Hepatocyte (in vitro differentiated cells): ENCODE measurements at places on chromosomes 7 and 10.

- DNase-seq: no peak
These were observed 261.6 kb downstream of the CELF2 start for GRCh38 chr10:11279314-11279713.

GRCh38 chr10:3365630-3366029 is 193.0 kb upstream of the PITRM1 start:
- peak; percentile 28 for DNase-seq

DNA sequence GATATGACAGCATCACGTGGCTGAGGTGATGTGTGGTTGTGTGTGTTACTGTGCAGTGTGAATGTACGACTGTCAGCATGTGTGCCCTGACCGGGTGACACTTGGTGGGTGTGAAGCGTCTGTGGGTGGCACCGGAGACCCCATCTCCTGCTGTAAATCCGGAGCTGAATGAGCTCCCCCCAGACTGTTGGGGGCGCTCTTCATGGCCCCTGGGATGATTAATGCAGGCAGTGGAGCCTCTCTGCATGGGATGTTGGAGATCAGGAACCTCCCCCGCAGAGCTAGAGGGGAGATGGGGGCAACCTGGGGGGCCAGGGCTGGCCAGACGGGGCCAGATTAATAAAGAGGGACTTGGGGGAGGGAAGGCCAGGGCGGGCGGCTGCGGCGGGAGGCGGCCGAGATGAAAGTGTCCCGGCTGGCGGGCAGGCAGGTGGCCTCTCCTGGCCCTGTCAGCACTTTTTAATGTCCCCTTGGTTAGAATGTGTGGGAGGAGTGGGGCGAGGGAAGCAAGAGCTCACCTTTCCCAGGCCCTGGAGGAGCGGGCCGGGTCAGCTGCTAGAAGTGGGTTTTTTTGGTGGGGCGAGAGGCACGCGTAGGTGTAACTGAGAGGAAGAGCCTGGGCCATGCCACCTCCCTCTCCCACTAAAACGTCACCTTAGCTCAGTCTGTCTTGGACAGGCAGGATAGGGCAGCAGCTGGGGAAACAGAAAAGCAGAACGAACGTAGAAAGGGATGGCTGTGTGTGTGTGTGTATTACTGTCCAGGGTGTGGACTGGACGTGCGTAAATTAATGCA is 34.1 kb downstream of the HIF1AN start:
- DNase-seq: no peak

GRCh38 chr7:138352570-138353461 is 107.2 kb upstream of the TRIM24 start:
- DNase-seq: peak; percentile 18

DNA sequence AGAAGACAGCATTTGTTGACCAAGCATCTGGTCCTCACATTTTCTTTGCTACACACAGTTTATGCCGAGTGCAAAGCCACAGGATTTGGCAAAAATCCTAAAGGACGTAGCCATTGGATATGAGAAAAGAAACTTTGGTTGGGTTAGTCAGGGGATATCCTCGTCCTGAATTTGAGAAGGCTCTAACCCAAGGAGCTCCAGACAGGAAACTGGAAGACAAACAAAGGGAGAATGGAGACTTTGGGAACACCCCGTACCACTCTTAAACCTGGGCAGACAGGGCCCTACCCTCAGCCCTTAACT is 146.6 kb upstream of the FRMD4A start:
- DNase-seq: no peak

- DNase-seq: no peak
These were observed 59.7 kb upstream of the HABP2 start for GRCh38 chr10:113493195-113493594.

GRCh38 chr7:40419806-40420205 is 285.0 kb downstream of the SUGCT start:
- no peak for DNase-seq

DNA sequence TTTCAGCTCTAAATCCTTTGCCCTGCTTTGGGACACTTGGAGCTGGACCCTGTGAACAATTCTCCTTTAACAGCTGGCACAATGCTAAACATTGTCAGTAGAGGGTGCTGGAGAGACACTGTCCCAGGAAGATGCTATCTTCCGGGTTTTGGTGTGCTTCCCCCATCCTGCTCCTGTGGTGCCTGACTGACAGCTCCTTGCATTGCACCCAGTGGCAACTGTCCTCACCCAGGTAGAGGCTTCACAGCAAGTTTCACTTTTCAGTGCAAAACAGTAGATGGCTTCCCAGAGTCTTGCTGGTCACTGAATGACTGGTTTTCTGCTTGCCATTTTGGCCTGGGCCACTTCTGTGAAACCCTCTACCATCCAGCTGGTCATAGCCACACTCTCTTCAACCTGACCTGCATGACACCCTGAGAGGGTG is 77.3 kb downstream of the CDC14C start:
- peak; percentile 64 for DNase-seq

DNA sequence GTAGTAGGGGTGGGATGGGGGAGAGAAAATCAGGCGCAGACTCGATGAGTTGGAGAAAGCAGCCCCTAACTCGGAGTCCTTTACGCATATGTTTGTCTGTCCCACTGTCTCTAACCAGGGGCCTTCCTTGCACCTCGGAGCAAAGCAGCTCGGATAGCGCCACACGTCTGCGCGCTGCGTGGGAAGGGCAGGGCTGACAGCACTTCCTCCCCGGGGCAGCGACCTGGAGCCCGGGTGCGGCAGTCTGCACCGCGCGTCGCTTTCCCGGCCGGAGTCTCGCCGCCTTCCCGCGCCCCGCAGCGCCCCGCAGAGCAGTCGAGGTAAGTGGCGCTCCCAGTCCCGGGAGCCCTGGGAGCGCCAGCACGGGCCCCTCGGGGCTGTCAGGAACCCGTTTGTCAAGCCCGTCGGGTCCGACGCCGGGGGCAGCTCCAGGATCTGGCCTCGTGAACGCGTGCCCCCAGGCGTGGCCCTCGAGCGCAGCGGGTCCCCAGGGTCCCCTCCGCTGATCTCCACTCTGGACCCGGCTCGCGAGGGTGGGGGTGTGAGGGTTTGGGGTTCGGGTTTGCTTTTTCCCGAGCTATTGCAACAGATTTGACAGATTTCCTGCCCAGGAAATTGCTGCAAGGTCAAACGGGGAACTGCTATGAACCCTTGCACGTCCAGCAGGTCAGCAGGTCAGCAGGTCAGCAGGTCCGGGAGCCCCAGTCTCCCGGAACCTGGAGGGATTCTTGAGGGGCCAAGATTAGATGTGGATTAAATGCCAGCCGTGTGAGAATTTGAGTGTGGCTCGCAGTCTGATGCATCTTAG is 597 bp downstream of the APBB1IP start:
- DNase-seq: peak; percentile 9

GRCh38 chr10:128150045-128150493 is 23.8 kb upstream of the MKI67 start:
- peak; percentile 91 for DNase-seq

DNA sequence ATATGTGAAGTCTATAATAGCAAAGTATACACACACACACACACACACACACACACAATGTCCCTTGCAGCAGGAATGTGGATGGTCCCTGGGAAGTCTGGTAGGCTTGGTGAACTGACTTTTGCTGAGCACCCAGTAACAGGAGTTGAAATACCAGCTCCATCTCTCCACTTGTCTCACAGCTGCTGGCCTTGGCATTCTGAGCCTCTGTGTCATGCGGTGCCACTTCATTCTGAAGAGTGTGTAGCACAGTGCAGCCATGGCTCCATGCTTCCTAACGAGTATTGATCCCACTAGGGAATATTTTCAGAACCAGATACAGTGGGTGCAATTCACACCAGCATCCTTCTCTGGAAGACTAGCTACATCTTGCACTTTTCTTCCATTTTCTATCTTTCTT is 192.4 kb downstream of the ADARB2 start:
- DNase-seq: no peak

DNA sequence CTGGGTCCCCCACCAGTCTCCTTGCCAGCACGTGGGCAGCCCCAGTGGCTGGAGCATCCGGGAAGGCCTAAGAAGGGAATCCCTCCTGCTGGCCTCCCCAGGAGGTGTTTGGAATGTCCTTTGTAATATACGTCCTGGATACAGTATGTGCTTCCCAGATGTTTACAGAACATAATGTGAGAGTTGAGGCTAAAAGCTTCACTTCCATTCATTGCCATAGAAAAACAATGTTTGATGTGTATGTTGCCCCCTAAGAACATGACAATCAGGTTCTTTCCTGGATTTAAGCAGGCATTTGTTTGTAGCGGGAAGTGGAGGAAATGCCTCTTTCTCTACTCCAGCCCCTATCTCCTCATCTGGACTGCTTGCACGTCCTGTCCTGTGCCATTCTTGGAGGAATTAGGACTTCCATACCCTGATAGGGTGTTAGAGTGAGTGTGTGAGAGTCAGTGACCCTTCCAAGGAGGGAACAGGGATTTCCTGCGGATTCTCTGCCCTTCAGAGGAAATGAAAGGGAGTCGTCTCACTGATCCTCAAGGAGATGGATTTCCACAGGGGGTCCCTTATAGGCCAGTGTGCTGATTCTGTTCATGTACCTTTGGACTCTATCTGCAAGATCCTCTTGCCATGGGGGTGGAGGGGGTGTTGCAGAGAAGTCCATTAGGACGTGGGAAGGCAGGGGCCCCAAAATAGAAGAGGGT is 1.2 kb downstream of the IGFBP1 start:
- no peak for DNase-seq

- DNase-seq: no peak
These were observed 589 bp downstream of the LSM8 start for GRCh38 chr7:118184565-118184940.

- DNase-seq: no peak
These were observed 29.3 kb downstream of the SEMA3C start for GRCh38 chr7:80889525-80889924.

DNA sequence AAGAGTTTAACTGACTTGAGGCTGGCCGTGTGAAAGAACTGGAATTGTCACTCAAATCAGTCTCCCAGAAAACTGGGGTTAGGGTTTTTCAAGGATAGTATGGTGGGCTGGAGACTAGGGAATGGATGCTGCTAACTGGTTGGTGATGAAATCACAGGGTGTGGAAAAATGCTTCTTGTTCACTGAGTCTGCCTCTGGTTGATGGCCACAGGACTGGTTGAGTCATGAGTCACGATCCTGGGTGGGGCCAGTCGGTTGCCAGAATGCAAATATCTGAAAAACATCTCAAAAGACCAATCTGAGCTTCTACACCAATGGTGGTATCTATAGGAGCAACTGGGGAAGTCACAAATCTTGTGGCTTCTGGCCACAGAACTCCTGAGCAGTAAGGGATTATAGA is 16.3 kb upstream of the BAMBI start:
- DNase-seq: no peak

- DNase-seq: no peak
These were observed 72.5 kb downstream of the BBS9 start for GRCh38 chr7:33201821-33202220.

DNA sequence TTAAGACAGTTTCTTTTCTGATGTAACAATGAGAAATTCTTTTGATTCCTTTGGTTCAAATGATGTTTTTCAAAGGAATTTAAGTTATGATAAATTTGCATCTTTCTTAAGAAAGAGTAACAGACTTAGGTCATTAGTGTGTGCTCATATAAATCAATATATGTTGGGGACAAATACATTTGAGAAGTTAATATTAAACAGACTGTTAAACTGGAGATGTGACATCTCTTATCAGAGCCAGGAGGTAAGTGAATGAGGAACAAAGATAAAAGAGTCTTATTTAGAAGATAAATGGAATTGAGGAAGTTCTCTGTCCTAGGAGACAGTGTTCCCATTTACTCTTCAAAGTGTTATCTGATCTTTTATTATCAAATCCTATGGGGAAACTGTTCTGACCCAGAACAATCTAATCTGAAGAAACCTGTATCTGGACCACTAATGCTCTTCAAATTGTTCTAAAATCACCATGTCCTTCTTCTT is 104.8 kb upstream of the LAMB4 start:
- no peak for DNase-seq

DNA sequence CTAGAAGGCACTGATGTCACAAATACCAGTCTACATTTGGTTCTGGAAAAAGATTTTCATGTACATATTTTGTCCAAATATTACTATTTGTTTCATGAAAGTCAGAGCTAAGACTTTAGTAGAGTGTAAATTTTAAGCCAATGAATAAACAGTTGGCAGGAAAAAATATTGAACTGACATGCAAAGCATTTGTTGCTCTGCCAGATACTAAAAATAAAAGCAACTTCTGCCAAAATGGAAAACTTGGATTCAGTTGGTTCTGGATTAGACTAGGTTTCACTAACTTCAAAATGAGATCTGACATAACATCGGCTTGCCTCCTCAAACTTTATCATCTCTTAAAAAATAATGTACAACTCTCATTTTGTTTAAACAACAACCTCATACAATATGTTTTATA is 34.9 kb downstream of the FAM204A start:
- DNase-seq: no peak

DNA sequence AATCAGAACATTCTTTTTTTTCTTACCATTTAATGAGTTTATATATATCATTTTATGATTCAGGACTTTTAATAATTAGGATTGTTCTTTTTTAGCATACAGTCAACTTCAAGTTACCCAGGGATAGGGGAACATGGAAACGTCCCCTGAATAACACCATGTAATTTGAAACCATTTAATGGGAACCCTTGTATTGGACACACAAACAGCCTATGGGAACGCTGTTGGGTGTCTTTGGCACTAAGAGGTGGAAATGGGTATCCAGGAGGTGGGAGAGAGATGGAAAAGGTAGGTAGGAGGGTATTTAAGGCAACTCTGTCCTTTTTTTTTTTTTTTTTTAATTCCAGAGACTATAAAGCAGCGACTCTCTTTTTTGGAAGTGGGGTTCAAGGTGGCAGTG is 2.6 kb downstream of the LUC7L2 start:
- DNase-seq: no peak

DNA sequence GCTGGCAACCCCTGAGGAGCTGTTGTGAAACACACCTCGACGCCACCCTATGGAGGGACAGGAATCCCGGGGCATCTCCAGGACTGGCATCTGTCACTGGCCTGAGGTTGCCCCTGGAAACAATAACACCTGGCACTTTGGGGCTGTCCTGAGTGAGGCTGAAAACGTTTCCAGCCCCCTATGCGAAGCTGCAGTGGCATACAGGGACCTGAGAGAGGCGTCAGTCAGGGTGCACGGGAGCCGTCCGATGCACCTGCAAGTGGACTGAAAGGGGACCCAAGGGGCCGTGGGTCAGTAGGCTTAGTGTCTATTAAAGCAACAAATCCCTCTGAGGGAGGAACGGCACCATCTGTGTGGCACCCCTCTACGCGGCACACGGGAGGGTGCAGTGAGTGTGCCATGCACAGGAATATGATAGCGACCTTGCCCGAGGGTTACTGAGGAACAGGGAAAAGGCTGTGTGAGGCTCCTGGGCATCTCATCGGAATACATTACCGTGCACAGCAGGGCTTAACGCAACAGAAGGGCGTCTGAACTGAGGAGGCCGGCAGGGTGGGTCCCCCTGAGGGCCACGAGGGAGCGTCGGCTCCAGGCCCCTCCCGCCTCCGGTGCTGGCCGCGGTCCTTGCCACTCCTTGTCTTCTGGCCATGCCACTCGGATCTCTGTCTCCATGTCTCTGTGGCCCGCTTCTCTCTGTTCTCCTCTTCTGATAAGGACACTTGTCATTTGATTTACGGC is 50.4 kb downstream of the FOXL3 start:
- DNase-seq: no peak
